ENCODE measurements at places on chromosomes 1 and 21. TPM values are rescaled to one million over a fixed set of nuclear protein-coding genes. Genes with fewer than 3 reads are reported as not detected.
A peak's percentile ranks its signal among the peaks of the same experiment; 100 is the strongest.

The APCS gene
- not detected for total RNA-seq

DNA sequence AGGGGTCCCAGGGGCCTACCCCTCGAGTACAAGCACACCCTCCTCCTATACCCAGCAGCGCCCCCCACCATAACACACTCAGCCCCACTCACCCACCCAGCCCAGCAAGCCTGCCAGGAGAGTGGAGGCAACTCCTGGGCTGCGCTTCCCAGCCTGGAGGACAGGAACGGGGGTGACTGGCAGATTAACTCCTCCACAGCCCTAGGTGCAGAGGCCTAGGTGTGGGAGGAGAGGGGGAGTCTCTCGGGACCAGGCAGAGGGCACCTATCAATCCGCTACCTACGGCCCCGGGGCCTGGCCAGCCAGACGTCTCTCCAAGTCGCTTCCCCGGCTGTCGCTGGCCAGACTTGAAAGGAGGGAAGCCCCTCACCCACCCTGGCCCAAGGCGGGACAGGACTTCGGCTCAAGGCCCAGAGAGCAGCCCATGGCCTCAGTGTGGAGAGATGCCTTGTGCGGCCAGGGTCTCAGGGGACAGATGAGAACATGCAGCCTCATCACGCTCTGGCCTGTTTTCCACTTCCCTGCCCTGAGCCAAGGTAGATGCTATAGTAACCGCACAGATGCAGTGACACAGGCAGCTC, 24.9 kb downstream of the MATN1 start:
- H3K4me1 ChIP-seq = no peaks in the 10 kb centered on the region
- no peak overlapping the region for H3K27ac ChIP-seq
- peaks cover 8% of the 10 kb centered on the region for H3K27me3 ChIP-seq
- no peak for DNase-seq

- H3K27ac ChIP-seq = no peak overlapping the region
- no peak for DNase-seq
- H3K36me3 ChIP-seq = no peaks in the 10 kb centered on the region
- H3K27me3 ChIP-seq = peaks cover 24% of the 10 kb centered on the region
- no peak overlapping the region for H3K4me3 ChIP-seq
- no peaks in the 10 kb centered on the region for H3K4me1 ChIP-seq
These were observed 30.9 kb upstream of the CADM3 start for GRCh38 chr1:159140474-159140873.

The USP1 gene
- 78.6 TPM for total RNA-seq

The CFHR3 gene
- not detected for total RNA-seq

The CTPS1 gene
- 42.2 TPM for total RNA-seq

DNA sequence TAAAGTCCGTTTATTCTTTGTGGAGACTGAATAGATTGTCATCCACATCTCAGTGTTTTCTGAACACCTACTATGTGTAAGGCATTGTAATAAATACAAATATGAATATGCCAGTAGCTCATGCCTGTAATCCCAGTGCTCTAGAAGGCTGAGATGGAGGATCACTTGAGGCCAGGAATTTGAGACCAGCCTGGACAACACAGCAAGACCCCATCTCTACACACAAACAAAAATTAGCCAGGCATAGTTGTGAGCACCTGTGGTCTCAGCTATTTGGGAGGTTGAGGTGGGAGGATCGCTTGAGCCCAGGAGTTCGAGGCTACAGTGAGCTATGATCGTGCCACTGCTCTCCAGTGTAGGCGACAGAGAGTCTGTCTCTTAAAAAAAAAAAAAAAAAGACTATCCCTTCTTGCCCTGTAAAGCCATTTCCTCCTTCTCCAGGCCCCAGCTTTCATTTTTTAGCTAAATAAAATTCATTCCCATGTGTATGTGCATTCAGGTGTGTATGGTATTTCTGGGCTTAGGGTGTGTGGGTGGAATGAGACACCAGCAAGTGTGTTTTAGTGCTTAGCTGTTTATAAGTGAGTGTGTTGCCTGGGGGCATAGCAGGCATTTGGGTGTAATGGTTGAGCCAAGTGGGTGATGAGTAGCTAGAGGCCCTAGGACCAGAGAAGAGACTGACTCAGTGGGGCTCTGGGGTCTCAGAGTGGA, 7.8 kb downstream of the CELSR2 start:
- H3K4me3 ChIP-seq = no peak overlapping the region
- no peak overlapping the region for H3K27ac ChIP-seq
- no peaks in the 10 kb centered on the region for H3K36me3 ChIP-seq
- no peak for DNase-seq

The NBPF26 gene
- 39.7 TPM for total RNA-seq

GRCh38 chr1:16013220-16013907, 4.5 kb downstream of the HSPB7 start:
- peaks cover 5% of the 10 kb centered on the region for H3K4me1 ChIP-seq
- DNase-seq = peak; percentile 34
- peaks cover 19% of the 10 kb centered on the region for H3K27me3 ChIP-seq

DNA sequence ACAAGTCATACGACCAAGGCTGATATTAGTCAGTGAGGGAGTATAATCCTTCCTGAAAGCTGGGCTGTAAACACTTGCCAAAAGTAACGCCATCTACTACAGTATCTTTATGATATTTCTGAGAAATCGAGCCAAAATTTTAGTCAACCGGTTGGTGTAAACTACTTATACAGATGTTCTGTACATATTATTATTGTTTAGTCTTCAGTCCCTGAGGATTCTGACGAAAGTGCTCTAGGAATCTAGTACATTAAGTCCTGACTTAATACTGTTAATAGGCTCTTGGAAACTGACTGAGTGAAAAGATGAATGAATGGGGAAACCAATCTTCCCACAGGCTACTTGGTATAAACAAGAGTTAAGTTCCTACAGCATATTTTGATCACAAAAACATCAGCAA, 274.3 kb downstream of the USP25 start:
- H3K4me1 ChIP-seq = no peaks in the 10 kb centered on the region
- H3K27ac ChIP-seq = no peak overlapping the region

The TENT5C gene
- 66.1 TPM for total RNA-seq

DNA sequence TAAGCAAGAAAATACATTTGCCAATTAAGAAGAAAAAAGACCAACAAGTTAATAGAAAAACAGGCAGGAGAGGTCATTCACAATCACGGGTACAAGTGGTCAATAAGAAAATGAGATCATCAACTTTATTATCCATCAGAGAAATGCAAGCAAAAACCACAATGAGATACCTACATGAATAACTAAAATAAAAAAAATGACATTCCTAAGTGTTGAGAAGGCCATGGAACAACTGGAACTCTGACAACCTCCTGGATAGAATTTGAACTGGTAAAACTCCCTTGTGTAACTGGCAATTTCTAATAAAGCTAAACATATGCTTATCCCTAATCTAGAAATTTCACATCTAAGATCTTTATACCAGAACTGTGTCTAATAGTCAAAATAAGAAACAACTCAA, 135.4 kb upstream of the BACE2 start:
- H3K4me3 ChIP-seq = no peak overlapping the region
- no peaks in the 10 kb centered on the region for H3K27me3 ChIP-seq
- H3K4me1 ChIP-seq = no peaks in the 10 kb centered on the region
- H3K36me3 ChIP-seq = no peaks in the 10 kb centered on the region
- H3K27ac ChIP-seq = no peak overlapping the region
- DNase-seq = no peak

DNA sequence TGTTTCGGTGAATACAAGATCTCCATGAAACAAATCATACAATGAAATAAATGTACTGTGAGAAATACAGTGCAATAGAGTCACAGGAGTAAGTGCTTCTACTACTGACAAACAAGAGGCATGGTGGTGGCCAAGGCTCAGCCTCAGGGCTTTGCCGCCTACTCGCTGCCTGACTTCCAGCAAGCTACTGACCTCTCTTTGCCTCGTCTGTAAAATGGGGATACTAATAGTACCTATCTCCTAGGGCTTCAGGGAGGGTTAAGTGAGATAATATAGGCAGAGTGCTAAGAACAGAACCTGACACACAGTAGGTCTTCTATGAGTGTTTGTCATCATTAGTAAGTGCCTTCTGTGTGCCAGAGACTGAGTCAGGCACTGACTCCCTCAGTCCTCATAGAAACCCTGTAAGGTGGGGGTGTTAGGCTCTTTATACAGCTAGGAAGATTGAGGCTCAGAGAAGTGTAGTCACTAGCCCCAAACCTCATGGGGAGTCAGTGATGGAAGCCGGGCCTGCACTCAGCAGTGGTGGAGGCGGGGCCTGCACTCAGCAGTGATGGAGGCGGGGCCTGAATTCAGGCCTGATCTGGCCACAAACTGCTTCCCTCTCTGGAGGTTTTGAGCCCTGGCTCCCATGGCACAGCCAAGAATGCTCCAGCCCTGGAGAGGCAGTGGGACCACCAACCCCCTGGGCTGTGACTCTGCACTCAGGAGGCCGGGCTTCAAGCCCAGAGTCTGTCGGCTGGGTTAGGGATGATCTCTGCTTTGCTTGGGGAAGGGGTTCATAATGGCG, 6.8 kb downstream of the BSND start:
- no peak overlapping the region for H3K27ac ChIP-seq
- no peaks in the 10 kb centered on the region for H3K27me3 ChIP-seq
- H3K36me3 ChIP-seq = no peaks in the 10 kb centered on the region
- H3K4me3 ChIP-seq = no peak overlapping the region

DNA sequence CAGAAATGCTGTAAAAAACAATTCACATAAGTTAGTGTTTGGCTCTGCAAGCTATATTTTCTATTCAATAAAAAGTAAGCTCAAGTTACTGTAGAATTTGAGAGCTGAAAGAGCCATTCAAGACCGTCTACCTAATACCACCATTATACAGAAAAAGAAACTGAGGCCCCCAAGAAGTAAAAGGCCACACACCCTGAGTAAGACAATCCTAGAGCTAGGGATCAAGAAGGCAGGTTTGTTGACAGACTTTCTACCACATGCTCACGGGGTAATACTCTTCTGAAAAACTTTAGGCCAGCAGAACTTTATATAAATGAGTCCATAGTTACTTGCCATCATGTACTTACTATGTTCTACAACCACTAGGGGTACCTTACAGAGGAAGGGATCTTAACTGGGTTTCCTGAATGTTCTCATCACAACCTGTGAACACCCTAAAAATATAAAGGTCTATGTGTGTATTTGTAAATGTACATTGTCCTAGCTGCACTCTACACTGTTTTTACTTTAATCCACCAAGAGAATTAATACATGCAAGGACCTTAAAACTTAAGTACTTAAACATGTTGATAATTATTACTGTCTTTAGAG, 2.7 kb downstream of the PSMG1 start:
- H3K4me1 ChIP-seq = peaks cover 44% of the 10 kb centered on the region
- no peak for DNase-seq
- peak overlapping the region; percentile 47 for H3K27ac ChIP-seq
- H3K27me3 ChIP-seq = no peaks in the 10 kb centered on the region
- peak overlapping the region; percentile 7 for H3K4me3 ChIP-seq
- H3K36me3 ChIP-seq = peaks cover 46% of the 10 kb centered on the region

DNA sequence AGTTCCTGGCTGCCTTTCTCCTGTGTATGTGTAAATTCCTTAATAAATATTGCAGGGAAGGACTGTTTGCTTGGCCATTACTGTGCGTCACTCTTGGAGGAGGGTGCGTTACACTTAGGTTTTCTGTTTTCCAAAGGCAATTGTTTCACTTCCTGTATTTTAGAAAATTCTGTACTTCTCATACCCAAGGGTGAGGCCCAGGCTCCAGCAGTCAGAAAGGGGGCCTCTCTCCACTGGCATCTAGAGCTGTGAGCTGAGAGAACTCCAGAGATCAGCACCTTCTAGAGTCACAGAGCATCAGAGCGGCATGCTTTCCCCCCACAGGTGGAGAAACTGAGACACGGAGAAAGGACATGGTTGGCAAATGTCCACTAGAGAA, 27.0 kb upstream of the ZFP69B start:
- peaks cover 87% of the 10 kb centered on the region for H3K36me3 ChIP-seq
- H3K4me1 ChIP-seq = peaks cover 11% of the 10 kb centered on the region
- H3K4me3 ChIP-seq = no peak overlapping the region
- H3K27me3 ChIP-seq = no peaks in the 10 kb centered on the region
- H3K27ac ChIP-seq = no peak overlapping the region

DNA sequence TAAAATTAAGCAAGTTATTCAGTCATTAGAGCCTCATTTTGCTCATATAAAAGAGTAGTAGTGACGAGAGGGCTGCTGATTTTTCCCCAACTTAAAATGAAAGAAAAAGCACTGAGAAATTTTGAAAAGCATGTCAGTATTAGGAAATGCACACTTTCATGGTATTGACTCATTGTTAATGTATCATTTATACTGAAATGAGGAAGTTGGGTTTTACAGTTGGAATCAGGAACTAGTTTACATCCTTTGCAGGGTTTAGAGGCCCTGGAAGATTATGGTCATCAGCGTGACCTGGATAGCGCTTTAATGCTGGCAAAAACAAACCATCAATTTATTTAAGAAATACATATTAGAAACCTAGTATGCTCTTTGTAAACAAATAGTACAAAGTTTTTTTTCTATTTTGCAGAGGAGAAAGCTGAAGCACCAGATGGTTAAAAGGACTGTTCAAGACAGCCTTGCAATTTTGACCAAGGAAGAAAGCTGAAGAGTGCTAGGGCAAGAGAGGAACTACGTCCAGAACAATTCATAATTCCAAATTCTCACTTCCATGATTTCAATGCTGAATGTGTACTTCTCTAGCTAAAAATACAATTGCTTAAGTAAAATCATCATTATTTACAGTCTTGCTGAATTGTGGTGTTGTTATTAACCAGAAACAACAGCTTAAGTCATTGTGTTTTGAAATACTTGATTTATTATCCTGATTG, 94.8 kb upstream of the SGIP1 start:
- H3K4me1 ChIP-seq = peaks cover 49% of the 10 kb centered on the region
- peak overlapping the region; percentile 25 for H3K4me3 ChIP-seq
- no peaks in the 10 kb centered on the region for H3K27me3 ChIP-seq
- peak overlapping the region; percentile 70 for H3K27ac ChIP-seq

GRCh38 chr1:41255978-41256377, 13.9 kb upstream of the SCMH1 start:
- no peak overlapping the region for H3K4me3 ChIP-seq
- no peak overlapping the region for H3K27ac ChIP-seq
- H3K4me1 ChIP-seq = no peaks in the 10 kb centered on the region
- no peaks in the 10 kb centered on the region for H3K36me3 ChIP-seq
- peaks cover 44% of the 10 kb centered on the region for H3K27me3 ChIP-seq

- no peaks in the 10 kb centered on the region for H3K27me3 ChIP-seq
- H3K4me1 ChIP-seq = no peaks in the 10 kb centered on the region
- H3K4me3 ChIP-seq = no peak overlapping the region
- H3K36me3 ChIP-seq = no peaks in the 10 kb centered on the region
These were observed 71.3 kb downstream of the TOR3A start for GRCh38 chr1:179153217-179153616.

The FOXE3 gene
- not detected for total RNA-seq

Measured in activated CD4-positive, alpha-beta memory T cell treated with anti-CD3 and anti-CD28 coated beads, Interleukin-2, amount 10 ng/mL, durations not matched to agents 7 days and 5 days (primary cell).